ENCODE measurements at places on chromosomes 3 and 15.

- no peak for DNase-seq
Measured at GRCh38 chr3:146148468-146148931, 12.5 kb downstream of the PLOD2 start.

DNA sequence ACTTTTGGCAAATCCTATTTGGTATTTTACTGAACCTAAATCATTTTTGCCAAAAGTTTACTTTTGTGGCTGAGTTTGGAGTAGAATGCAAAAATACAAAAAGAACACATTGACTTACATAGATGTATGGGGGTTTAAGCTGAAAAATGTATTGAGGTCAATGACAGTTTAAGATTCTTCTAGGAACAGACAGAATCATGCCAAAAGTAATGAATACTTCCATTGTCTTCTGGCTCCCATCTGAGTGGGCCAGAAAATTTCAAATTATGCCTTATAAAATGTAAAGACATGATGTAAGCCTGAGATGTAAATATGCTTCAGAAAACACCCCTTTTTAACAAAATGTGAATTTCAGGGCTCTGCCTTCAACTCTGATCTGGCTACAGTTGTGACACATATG, 375.1 kb upstream of the DPH6 start:
- no peak for DNase-seq

- no peak for DNase-seq
Measured at GRCh38 chr3:102529452-102529851, 94.6 kb downstream of the ZPLD1 start.

GRCh38 chr3:184827572-184827971, 15.6 kb downstream of the VPS8 start:
- no peak for DNase-seq

- DNase-seq: no peak
Measured at GRCh38 chr15:35440265-35440664, 105.7 kb downstream of the DPH6 start.

DNA sequence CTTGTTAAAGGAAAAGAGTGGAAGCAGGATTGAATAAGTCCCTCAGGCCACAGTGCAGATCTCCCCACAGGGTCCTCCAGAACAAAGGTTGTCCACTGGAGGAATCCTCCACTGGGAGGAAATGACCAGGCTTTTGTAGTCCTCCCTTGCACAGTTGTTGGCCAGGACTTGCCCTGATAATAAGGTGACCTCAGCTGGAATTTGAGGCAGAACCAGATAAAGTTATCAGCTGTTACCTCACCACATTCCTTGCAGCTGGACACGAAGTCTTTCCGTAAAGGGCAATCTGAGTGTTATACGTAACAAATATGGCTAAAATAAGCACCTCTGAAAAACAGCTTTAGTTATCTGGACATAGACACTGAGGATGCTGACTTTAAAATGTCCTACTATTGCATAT, 83.5 kb upstream of the NAALADL2 start:
- DNase-seq: no peak

GRCh38 chr3:67382536-67382935, 271.9 kb downstream of the SUCLG2 start:
- no peak for DNase-seq

GRCh38 chr15:71804226-71804625, 6.1 kb upstream of the NR2E3 start:
- DNase-seq: no peak

DNA sequence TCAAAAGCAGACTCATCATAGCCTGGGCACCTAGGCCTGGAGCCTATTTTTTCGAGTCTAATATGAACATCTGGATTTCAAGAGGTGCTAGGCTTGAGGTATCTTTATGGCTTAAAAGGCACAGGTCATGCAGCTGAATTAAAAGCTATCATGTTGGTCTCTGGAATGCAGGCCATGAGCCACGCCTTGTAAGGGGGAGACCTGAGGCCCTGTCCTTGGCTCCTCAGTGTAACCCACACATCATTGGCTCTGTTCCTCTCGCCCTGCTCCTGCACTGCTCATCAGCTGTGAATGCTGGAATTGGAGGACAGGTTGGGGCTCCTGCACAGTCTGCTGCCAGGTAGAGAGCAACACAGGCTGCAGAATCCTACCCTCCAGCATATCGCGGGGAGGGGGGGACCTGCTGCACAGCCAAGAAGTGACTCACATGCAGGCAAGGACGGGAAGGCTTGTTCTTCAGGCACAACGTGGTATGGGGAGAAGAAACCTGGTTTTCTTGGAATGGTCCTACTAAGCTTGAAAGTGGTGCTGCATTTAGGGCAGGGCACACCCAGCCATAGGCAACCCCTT, 146.0 kb downstream of the CHST2 start:
- DNase-seq: no peak

- DNase-seq: no peak
Measured at GRCh38 chr15:71511796-71512681, 298.3 kb upstream of the NR2E3 start.

- no peak for DNase-seq
Measured at GRCh38 chr3:9214599-9214998, 34.8 kb downstream of the SRGAP3 start.

DNA sequence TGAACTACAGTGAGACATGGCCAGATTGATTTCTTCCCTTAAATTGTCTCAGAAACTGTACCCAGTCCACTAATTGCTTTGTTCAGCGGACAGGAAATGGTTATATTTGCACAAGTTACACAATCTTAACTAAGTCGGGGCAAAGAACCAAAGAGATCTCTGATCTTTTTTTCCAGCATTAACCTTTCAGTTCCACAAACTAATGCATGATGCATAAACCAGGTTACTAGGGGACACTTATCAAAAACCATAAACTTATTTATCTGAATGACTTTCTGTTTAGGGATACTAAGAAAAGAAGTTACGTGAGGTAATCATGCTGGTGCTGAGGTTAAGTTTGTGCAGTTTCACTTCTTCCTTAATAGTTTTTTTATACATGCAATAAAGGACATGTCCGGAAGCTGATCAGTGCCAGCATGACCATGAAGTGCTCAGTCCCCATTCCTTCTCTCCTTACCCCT, 22.4 kb downstream of the FNDC3B start:
- DNase-seq: no peak

DNA sequence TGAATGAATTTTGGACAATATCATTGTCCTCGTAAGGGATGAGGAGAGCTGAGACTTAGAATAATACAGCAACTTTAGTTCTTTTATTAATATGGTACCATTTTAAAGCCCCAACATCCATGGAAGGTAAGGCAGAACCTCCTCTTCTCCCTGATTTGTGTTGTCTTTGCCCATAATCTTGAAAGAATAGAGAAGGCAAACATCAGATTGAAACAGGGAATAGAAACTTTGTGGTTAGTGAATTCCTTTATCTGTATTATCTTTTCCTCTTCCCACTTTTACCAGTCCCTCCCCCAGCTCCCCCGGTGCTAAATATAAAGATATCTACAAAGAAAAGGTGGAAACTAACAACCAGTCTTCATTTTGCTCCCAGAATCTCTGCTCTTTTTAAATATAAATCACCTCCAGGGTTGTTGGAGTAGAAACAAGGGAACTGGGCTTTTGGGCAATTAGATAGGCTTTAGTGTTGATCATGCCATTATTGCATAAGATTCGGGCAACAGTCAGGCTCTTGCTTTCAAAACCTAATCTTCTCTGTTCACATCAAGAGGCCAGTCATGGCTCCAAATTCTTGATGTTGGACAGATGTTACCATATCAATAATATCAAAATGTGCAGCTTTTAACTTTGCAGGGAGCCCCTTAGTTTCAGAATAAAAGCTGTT, 32.5 kb downstream of the ITPR1 start:
- no peak for DNase-seq

DNA sequence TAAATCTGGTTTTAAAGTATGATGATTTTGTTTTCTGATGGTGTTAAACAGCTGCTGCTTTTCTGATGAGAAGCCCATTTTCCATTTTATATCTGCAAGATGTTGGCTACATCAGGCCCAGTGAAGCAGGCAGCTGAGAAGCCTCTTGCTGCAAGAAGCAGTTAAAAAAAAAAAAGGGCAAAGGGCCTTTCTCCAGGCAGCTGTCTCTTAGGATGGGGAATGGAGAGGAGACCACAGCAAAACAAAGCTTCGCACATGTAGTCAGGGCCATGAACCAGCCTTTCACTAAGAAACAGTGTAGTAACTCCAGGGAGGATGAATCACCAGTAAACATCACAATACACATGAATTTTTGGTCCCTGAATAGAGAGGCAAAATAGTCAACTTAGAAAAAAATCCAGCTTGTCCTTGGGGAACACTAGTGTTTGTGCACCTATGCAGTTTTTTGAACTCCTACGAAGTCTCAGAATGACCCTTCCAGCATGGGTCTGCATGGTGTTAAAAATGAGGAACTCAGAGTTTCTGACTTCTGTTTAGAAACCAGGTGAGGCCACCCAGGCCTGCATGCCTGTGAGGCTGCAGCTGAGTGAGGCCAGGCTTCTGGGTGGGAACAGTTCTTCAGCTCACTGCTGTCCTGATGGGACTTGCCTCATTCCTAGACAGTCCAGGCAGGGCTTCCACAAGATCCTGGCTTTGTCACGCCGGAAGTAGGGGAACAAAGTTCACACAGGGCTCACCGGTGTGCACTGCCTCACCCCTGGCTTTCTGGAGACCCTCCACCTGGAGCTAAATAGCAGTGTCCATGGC, 518.7 kb downstream of the MCTP2 start:
- DNase-seq: no peak

DNA sequence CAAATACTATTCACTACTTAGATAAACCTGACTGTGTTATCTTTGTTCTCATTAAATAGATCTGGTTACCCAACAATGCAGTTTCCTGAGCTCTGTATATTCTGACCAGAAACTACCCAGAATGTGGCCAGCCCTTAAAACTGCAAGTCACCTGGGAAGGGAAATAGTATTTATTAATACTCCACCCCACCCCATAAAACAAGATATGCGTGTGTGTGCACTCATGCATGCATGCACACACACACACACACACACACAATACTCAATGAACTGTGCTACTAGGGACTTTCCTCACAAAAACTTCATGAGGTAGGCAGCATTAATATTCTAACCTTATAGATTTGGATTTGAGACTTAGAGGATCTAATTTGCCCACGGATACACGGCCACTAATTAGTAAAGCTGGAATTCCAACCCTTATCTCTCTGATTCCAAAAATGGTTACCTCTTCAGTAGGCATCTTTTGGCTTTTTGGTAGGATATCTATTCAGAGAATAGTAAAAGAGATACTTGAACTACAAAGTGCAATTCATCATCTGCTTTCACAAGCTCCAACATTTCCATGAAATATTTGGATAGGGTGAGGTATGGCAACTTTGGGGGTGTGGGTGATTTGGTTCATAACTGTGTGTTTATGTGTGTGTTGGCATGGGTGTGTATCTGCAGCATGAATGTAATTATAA, 197.0 kb upstream of the CFAP20DC start:
- DNase-seq: no peak

DNA sequence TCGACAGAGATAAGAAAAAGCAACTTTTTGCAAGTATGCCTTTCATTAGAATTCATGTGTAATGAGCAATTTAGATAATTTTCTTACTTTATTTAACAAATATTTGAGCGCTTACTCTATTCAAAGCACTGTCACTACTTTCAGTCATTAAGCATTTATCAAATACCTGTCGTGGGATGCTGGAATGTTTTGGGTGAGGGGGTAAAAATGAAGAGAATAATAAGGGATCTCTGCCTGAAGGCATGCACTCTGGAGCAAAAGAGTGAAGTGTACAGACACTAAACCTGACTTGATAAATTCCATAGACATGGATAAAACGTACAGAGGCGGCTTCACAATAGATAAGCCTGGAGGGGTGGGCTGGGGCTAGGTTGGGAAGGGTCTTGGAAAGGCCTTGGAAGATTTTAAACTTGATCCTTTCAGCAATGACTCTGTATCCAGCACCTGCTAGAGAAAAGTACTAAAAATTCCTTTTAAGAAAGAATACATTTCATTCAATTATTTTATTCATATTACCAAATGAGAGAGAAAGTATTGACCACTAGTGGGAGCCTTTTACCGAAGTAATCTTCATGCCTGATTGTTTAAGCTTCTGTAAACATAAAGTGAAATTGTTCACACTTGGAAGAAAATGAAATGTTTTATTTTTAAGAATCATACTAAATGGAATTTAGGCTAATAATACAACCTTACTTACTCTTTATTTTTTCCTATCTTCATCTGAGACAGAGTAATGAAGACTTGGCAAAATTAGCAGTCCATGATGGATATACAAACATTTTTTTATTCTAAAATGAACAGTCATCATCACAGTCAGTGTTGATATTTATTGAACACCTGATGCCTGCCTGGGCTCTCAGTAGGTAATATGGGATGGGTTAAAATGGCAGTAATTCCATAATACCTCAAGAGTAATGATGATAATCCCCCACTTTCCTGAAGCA, 113.2 kb downstream of the PPP2R3A start:
- DNase-seq: no peak

GRCh38 chr3:169264711-169265110, 398.8 kb downstream of the MECOM start:
- no peak for DNase-seq

GRCh38 chr3:144244662-144245061, 273.0 kb downstream of the DIPK2A start:
- DNase-seq: no peak

DNA sequence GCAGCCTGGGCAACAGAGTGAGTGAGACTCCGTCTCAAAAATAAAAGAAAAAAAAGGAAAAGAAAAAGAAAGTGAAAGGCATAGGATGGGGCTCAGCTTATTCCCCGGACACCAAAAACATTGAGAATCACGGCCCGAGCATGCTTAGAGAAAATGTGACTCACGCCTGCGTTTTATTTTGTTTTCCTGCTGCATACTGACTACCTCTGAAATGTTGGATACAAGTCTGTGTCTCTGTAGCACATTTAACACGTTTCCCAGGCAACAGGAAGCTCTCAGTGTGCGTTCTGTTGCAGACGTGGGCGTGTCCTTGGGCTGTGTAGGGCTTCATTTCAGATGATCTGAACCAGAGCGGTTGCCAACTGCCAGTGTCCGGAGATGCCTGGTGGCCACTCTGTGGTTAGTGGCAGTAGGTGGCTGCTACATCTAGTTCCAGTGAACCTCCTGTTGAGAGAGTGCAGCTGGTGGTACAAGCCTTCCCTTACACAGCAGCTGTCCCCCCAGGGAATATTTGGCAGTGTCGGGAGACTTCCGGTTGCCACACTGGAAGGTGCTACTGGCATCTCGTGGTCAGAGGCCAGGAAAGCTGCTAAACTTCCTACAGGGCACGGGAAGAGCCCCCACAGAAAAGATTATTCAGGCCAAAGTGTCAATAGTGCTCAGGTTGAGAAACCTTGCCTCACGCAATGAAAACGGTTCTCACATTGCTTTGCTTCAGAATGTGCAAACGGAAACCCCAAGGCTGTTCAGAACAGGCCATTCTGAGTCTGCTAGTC, 3.0 kb downstream of the SLC51A start:
- peak; percentile 19 for DNase-seq

DNA sequence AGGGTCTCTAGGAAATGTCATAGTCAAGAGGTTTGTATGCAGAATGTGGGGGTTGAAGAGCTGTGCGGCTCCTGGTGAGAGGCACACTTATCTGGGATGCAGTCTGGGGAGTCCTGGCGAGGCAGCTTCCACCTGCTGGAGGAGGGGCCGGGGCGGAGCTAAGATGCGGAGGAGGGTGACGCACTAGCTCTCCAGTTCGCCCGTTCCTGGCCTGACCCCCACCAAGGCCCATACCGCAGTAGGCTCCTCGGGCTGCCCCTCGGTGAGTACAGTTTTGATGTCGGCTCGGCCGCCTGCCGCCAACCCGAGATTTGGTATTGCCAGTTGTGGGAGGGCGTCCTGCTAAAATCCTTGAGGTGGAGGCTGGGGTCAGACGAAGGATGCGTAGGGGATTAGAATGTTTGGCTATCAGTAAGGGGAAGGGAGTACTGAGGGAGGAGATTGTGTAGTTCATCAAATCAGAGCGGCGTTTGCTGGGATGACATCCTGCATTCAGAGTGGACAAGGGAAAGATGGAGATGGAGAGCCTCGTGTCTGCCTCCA, at the start of gene SCG5:
TSS of gene SCG5 (plus strand) at position 194 of the 543 bp plus-strand sequence. CDS start 1,883 bp downstream, outside the sequence.
- peak; percentile 62 for DNase-seq

Measured in NCI-H187 treated with DMSO at 0.1 percent for 48 hours (cell line).